ENCODE measurements at places on chromosomes 2 and 18. TPM values are rescaled to one million over a fixed set of nuclear protein-coding genes. Genes with fewer than 3 reads are reported as not detected.

Gene MBP
- 28.9 TPM for total RNA-seq

Gene PLGLB1
- 0.38 TPM for total RNA-seq

Gene TMEM178A
- 3.5 TPM for total RNA-seq

Gene DLX1
- 0.38 TPM for total RNA-seq

Gene CD8B
- not detected for total RNA-seq

Gene LNPK
- 26.7 TPM for total RNA-seq

Gene LYPD6
- total RNA-seq: not detected

Gene TRIM43
- not detected for total RNA-seq

Gene SOX11
- total RNA-seq: not detected

Gene DLGAP1
- total RNA-seq: 2.9 TPM

Gene ANKRD30BL
- not detected for total RNA-seq

Gene LBX2
- total RNA-seq: 0.94 TPM

Gene PRKCE
- total RNA-seq: 9.9 TPM

Gene GBX2
- total RNA-seq: 0.60 TPM

Gene PKP4
- 25.8 TPM for total RNA-seq

Gene SSB
- total RNA-seq: 37.2 TPM

Gene ACOXL
- not detected for total RNA-seq

Gene BZW1
- 475 TPM for total RNA-seq

Gene SLC14A1
- 225 TPM for total RNA-seq

Gene DLX2
- 0.15 TPM for total RNA-seq

Gene PKDCC
- 147 TPM for total RNA-seq

Gene ADRA2B
- 3.5 TPM for total RNA-seq

Gene NOSTRIN
- total RNA-seq: 0.23 TPM

Gene ANKRD30B
- 0.23 TPM for total RNA-seq

Gene UGT1A10
- total RNA-seq: not detected

Gene RPRM
- total RNA-seq: not detected

Gene CAVIN2
- 18.4 TPM for total RNA-seq

Gene ASPRV1
- total RNA-seq: 0.12 TPM

Gene ANO7
- 0.12 TPM for total RNA-seq

Gene MYOM1
- total RNA-seq: 0.98 TPM

Gene GCG
- not detected for total RNA-seq

Gene CLEC4F
- not detected for total RNA-seq

Gene UGT1A8
- total RNA-seq: 0.08 TPM

All from smooth muscle cell of the coronary artery (primary cell).